ENCODE measurements at places on chromosomes 2 and 18.
A peak's percentile ranks its signal among the peaks of the same experiment; 100 is the strongest.

- DNase-seq, result no peak
Observed at GRCh38 chr2:226477221-226478108, 322.2 kb downstream of the IRS1 start.

- DNase-seq, result no peak
Observed at GRCh38 chr18:51212606-51213005, 15.1 kb upstream of the MEX3C start.

DNA sequence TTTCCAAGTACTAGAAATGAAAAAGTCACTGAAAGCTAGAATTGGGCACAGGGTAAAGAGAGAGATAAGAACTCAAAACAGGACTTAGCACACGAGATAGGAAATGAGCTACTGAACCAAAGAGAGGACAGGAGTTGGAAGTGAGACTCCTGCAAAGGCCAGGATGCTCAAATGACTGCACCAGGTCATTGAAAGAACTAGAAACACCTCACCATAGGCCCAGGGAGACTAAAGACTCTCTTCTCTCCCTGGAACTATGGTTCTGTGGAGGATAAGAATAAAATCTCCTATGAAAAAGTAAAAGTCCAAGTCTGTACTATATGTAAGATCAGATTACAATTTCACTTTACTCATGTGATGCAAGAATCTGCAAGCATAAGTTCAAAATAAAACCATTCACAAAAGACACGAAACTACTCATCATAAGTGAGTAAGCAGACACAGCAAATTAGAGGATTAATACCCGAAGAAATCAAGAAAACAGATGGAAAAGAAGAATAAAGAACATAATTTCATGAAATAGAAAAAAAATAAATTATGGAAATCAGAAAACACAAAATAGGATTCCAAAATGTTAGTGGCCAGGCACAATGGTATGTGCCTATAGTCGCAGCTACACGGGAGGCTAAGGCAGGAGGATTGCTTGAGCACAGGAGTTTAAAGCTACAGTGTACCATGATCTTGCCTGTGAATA lies 6.5 kb downstream of the NBAS start:
- no peak for DNase-seq

DNA sequence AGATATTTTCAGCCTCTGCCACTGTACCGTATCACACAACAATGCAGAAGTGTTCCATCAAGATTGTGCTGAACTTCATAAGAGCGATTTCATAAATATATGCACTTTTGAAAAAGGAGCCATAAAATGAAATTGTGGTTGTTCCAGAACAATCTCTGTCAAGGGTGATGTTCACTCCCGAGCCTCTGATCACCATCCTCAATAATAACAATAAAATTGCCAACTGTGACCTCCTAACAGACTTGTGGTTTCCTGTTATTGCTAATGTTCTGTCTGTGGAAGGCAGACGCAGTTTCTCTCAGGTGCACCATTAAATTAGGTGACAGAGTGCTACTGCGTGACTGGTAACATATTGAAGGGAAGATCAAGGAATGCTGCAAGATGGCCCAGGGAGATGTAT lies 383.7 kb downstream of the SOCS6 start:
- no peak for DNase-seq

- DNase-seq, result no peak
Observed at GRCh38 chr18:76495006-76495370, at the start of gene ZNF516. Gene ZNF516 (minus strand): TSS chr18:76495242. CDS start chr18:76443054, 52,188 bp downstream.

DNA sequence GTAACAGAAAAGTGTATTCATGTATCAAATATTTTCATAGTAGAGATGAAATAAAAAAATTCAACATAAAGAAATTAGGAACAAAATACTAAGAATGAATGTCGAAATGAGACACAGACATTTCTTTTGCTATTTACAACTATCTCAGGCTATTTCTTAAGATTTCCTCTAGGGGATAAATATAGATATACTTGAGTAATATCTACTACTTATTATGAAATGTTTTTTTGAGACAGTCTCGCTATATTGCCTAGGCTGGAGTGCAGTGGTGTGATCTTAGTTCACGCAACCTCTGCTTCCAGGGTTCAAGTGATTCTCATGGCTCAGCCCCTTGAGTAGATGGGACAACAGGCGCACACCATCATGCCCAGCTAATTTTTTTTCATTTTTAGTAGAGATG lies 326.1 kb downstream of the RNF144A start:
- DNase-seq, result peak; percentile 85

DNA sequence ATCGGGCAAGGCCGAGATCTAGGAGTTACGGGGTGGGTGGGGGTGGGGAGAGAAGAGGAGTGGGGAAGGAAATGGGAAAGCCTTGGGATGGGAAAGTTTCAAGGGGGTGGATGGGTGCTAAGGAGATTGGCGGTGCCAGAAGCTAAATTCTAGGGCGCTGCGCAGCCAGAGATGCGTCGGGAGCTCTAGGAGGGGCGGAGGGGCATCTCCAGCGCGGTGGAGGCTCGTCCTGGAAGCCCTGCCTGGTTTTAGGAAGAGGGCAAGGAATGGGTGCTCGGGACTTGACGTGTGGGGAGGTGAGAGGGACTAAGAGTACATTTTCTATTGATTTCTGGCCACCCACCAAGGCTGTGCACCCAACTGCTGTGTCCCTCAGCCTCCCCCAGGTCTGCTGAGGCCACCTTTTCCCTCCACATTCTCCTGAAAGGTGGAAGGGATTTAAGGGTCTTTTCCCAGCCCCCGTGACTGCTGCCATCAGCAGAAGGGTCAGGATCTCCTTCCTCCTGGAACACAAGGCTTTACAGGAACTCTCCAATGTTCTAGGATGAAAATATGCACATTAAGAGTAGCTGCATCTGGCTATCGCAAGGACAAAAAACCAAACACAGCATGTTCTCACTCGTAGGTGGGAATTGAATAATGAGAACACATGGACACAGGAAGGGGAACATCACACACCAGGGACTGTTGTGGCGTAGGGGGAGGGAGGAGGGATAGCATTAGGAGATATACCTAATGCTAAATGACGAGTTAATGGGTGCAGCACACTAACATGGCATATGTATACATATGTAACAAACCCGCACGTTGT lies 1.4 kb downstream of the C2orf72 start:
- DNase-seq, result no peak

GRCh38 chr2:227595797-227596196 lies 2.9 kb upstream of the SCYGR2 start:
- DNase-seq, result no peak

DNA sequence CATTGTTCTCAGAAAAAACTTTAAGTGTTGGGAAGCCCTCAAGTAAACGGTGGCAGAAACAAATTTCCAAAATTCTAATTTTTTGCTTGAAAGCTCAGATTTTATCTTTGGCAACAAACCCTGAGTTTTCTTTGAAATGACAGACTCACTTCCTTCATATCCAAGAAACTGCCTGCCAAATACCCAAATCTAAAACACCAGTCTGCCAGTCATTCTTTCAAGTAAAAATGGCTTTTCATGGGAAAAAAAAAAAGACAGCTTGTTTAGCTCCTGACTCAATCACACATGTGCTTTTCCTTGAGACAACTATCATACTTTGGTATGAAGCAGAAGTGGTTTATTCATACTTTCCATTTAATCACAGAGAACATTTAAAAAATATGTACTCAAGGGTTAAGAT lies 40.6 kb upstream of the CSRNP3 start:
- DNase-seq, result no peak

Measured in MV-4-11 (cell line).